ENCODE measurements at places on chromosomes 13 and 19.

DNA sequence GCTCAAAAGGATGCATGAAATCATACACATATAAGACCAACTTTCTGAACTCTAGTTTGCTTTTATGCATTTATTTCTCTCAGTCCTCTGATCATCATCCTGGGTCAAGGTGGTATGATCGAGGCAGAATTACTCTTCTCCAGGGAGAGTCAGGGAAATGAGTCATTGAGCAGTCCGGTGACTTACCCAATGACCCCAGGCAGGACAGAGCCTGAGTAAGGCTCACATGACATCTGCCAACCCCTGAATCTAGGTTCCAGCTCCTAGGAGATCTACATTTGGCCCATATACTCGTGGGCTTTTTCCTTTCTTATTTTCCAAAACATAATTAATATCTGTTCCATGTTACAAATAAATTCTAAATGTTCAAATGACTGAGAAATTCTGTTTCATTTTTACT is 502.3 kb downstream of the FOXO1 start:
- DNase-seq, result no peak

GRCh38 chr13:41520016-41520659 is 62.8 kb downstream of the RGCC start:
- DNase-seq, result no peak

DNA sequence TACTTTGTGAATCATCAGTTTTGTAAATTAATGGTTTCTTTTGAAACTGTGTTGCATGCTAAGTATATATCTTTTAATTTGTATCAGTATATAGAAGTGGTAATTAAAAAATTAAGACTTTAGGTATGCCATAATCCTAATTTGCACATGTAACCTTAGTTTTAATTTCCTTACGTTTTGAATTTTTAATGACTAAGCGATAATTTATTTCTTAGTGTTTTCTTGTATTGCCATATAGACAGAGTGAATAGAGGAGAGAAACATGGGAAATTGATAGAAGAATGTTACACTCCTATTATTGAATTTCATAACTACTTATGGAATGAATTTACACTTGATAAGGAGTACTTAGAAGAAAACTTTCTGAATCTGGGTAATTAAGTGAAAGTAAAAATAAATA is 29.5 kb downstream of the LPAR6 start:
- no peak for DNase-seq

GRCh38 chr13:23828866-23829265 is 60.3 kb downstream of the MIPEP start:
- no peak for DNase-seq

DNA sequence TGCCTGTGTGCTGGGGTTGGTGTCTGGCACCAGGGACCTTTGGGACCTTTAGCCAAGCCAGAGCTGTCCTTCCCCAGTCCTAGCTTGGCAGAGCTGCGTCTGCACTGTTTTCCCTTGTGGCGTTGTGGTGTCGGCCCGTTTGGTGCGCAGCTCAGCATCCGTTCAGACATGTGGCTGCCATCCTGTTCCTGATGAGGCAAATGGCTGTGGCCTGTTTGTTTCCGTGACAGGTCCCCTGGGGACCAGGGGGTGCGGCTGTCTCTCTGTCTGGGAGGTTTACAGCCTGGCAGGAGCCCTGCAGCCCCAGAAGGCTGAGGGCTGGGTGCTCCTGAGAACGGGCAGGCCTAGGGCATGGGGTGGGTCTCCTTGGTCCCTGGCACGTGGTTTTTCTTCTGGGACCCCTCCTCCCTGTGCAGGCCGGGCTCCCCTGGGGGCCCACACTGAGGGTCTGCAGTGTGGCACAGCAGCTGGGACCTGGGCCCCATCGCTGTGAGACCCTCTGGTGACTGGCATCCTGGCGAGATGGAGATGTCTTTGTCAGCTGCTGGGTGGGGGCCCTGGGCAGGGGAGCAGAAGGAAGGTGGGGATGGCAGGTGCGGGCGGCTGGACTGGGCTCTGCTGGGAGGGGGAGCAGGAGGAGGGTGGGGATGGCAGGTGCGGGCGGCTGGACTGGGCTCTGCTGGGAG is 4.0 kb downstream of the SPPL2B start:
- DNase-seq, result no peak

- DNase-seq, result no peak
Observed at GRCh38 chr19:9189535-9189934, 10.8 kb downstream of the OR7D2 start.

- DNase-seq, result no peak
Observed at GRCh38 chr13:66208589-66208988, 1021.5 kb downstream of the PCDH9 start.

DNA sequence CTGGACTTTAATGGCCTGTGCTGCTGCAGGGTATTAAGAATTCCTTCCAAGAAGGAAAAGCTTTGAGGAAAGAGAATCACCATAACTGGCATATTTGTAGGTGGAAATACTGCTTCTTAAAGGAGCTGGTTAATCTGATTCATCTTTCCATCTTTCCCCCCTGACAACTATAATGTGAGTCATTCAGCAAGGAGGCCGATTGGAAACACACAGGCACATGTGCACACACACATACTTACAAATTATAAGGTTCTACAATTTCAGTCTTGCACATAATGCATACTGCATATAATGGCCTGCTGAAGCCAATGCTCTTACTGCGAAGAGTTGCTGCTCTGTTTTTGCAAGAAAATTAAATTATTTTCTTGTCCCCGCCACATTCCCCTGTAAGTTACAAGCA is 78.8 kb upstream of the TPP2 start:
- no peak for DNase-seq

GRCh38 chr19:39602224-39602623 is at the start of gene LGALS13:
LGALS13 (plus strand) TSS chr19:39602524; CDS start chr19:39602569, 45 bp downstream.
- no peak for DNase-seq

DNA sequence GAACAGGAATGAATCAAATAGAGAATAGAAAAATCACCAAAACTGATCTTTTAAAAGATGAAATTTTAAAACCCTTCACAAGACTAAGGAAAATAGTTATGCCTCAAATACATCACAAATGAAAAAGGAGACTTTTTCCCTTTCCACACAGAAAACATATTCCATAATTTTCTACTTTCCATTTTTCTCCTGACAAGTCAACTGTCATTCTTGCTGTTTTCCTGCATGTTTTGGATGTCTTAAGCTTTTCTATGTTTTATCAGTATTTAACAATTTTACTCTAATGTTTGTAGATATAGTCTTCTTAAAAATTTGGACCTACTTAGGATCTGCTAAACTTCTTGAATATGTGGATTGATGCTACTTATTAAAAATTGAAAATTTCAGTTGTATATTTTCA is 810.8 kb downstream of the OLFM4 start:
- DNase-seq, result no peak

GRCh38 chr19:47391510-47392223 is 27.7 kb downstream of the MEIS3 start:
- peak; percentile 84 for DNase-seq

GRCh38 chr19:42420055-42420544 is 7.1 kb downstream of the LIPE start:
- DNase-seq, result peak; percentile 58

DNA sequence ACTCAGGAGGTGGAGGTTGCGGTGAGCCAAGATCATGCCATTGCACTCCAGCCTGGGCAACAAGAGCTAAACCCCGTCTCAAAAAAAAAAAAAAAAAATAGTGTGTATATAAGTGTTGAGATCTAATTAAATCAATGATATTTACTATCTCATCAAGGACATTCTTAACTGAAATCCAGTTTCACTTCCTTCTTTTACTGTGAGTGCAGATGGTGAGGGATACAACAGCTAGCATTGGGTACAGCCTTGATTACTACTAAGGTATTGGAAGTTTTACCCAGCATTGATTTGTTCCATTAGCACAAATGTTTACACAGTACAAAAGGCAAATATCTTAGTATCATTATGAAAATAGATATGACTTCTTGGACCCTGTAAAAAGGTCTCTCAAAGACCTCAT is 546.6 kb downstream of the KCTD12 start:
- DNase-seq, result no peak

GRCh38 chr19:2803486-2804155 is 16.0 kb upstream of the ZNF554 start:
- DNase-seq, result no peak
